ENCODE measurements at places on chromosomes 11 and 22. TPM values are rescaled to one million over a fixed set of nuclear protein-coding genes. Genes with fewer than 3 reads are reported as not detected.

The SAA1 gene
- 13.8 TPM for total RNA-seq

The TBCEL gene
- total RNA-seq: 28.6 TPM

The EI24 gene
- 63.6 TPM for total RNA-seq

The RFPL2 gene
- total RNA-seq: not detected

The MS4A12 gene
- total RNA-seq: not detected

The RFPL1 gene
- total RNA-seq: not detected

The CCT8L2 gene
- not detected for total RNA-seq

The GNB1L gene
- 6.1 TPM for total RNA-seq

- H3K4me3 ChIP-seq: no peak overlapping the region
- H3K27me3 ChIP-seq: no peaks in the 10 kb centered on the region
- peak overlapping the region; percentile 80 for H3K27ac ChIP-seq
These were observed 41.7 kb downstream of the IGF2 start for GRCh38 chr11:2097356-2097997.

DNA sequence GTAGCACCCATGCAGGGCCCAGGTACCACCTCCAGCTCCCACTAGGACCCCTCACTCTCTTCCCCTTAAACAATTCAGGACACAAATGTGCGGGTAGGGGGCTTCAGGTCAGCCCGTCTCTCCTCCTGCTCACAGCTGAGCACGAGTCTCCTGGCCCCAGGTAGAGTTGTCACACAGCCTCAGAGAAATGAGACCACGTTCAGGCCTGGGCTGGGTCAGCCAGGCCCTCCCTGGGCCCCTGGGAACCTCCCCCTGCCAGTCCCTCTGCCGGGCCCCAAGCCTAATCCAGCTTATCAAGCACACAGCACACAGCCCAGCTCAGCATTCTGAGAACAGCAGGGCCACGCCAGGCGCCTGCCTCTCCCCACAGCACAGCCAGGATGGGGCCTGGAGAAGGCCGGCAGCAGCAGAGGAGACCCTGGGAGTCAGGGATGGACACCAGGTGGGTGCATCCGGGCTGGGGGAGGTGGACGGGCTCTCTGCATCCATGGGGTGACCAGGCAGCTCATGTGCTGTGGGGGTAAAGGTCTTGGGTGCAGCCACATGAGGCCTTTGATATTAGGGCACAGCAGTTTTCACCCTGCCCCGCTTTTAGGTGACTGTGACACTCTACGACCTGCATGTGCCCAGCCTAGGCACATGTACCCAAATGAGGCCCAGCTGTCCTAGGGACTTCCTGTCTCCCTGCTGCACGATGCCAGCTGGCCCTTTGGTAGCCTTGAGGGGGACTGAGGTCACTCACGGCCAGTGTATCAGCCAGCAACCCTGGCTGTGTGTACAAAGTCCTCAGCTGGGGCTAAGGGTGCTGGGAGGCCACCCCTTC lies 87.0 kb downstream of the MORC2 start:
- no peak for DNase-seq
- no peaks in the 10 kb centered on the region for H3K36me3 ChIP-seq
- no peak overlapping the region for H3K27ac ChIP-seq
- H3K4me1 ChIP-seq: no peaks in the 10 kb centered on the region
- no peaks in the 10 kb centered on the region for H3K27me3 ChIP-seq

GRCh38 chr11:130882138-130882551 lies 34.1 kb downstream of the SNX19 start:
- no peak overlapping the region for H3K27ac ChIP-seq
- no peak overlapping the region for H3K4me3 ChIP-seq
- peaks cover 17% of the 10 kb centered on the region for H3K4me1 ChIP-seq
- no peak for DNase-seq

GRCh38 chr11:92443199-92443598 lies 218.6 kb downstream of the FAT3 start:
- no peaks in the 10 kb centered on the region for H3K4me1 ChIP-seq
- DNase-seq: no peak
- H3K4me3 ChIP-seq: no peak overlapping the region
- H3K27me3 ChIP-seq: no peaks in the 10 kb centered on the region

GRCh38 chr11:12680246-12680939 lies 6.2 kb downstream of the TEAD1 start:
- H3K4me1 ChIP-seq: peaks cover 28% of the 10 kb centered on the region
- no peaks in the 10 kb centered on the region for H3K36me3 ChIP-seq
- peak; percentile 27 for DNase-seq
- H3K27me3 ChIP-seq: no peaks in the 10 kb centered on the region
- H3K4me3 ChIP-seq: peak overlapping the region; percentile 10
- H3K27ac ChIP-seq: peak overlapping the region; percentile 40

DNA sequence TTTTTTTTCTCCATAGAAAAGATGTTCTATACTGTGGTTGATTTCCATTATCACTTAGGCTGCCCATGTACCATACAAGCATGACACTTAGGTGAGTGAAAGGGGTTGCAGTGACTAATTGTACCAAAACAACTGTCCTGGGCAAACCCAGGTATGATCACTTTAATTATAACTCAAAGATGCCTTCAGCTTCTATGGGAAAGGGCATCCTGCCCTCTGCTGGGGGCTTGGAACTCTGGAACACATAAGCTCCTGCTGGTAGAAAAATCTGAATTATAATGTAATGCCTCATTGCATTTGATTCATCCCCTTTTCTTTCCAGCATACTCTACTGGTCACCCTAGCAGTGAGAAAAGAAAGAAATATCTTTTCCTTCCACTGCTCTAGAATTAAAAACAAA lies 206.3 kb downstream of the DDX10 start:
- no peaks in the 10 kb centered on the region for H3K36me3 ChIP-seq
- DNase-seq: no peak
- H3K4me1 ChIP-seq: peaks cover 23% of the 10 kb centered on the region

DNA sequence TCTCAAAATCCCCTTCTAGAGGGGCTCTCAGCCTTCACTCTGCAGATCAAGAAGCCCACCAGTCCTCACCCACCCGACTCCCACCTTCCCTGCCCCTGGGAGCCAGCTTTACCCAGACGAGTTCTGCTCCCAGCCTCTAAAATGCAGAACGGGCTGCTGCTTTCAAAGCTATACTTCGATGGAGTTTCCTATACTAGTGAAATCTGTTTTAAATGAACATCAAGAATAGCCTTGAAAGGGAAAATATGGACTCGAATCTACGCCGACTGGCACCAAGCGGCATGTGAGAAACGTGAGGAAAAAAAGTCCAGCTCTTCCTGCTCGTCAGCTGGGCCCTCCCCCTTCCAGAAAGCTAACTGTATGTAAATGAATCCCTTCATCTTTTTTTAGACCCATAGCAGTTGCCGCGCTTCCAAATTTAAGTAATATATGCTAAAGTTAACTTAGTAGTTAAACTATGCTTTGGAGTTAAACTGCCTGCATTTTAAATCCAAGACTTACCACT lies 211.7 kb downstream of the NTM start:
- H3K27me3 ChIP-seq: no peaks in the 10 kb centered on the region
- DNase-seq: no peak
- H3K36me3 ChIP-seq: no peaks in the 10 kb centered on the region
- no peaks in the 10 kb centered on the region for H3K4me1 ChIP-seq

DNA sequence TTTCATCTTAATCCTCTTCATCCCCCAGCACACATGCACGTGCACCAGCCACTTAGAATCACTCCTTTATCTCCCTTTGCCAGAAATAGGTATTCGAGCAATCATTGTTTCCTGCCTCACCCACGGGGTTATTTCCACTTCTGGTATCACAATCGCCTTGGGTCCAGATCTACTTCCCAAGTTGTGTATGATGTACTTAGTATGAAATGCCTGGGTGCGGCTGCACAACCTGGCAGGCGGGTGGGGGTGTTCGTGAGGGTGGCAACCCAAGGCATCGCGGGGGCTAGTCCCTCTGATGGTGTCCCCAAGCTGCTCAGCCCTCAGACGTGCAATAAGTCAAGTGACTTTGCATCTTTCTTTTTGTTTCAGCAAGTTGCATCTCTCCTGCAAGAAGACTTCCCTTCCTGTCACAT lies 475.6 kb downstream of the MIAT start:
- no peaks in the 10 kb centered on the region for H3K36me3 ChIP-seq
- H3K27ac ChIP-seq: no peak overlapping the region
- H3K4me3 ChIP-seq: no peak overlapping the region
- H3K4me1 ChIP-seq: peaks cover 10% of the 10 kb centered on the region
- DNase-seq: no peak

GRCh38 chr11:117489999-117490679 lies 162.5 kb downstream of the CEP164 start:
- H3K27ac ChIP-seq: no peak overlapping the region
- DNase-seq: no peak
- no peaks in the 10 kb centered on the region for H3K4me1 ChIP-seq
- no peaks in the 10 kb centered on the region for H3K36me3 ChIP-seq
- H3K4me3 ChIP-seq: no peak overlapping the region
- no peaks in the 10 kb centered on the region for H3K27me3 ChIP-seq

DNA sequence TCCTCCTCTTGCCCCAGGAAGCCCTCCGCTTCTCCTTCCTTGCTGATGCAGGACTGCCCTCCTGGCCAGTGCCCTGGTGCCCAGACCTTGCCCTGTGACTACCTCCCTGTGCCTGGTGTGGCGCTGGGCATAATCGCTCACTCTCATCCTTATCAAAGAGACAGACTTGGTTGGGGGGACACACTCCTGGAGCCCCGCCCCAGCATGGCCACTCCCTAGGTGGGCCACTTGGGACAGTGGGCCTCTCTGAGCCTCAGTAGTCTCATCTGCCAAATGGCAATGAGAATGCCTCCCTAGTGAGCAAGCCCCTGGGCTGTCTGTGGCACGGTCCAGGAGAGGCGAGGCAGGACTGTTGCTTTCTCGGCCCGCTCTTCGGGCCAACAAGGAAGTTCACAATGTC lies 72.7 kb upstream of the TSPAN18 start:
- no peak overlapping the region for H3K4me3 ChIP-seq
- H3K27me3 ChIP-seq: no peaks in the 10 kb centered on the region
- no peaks in the 10 kb centered on the region for H3K36me3 ChIP-seq
- no peak overlapping the region for H3K27ac ChIP-seq
- H3K4me1 ChIP-seq: no peaks in the 10 kb centered on the region

GRCh38 chr11:134100171-134100570 lies 31.3 kb downstream of the JAM3 start:
- H3K36me3 ChIP-seq: no peaks in the 10 kb centered on the region
- no peaks in the 10 kb centered on the region for H3K4me1 ChIP-seq
- H3K27me3 ChIP-seq: no peaks in the 10 kb centered on the region
- DNase-seq: no peak

GRCh38 chr11:33936725-33937604 lies 45.1 kb upstream of the LMO2 start:
- H3K27me3 ChIP-seq: no peaks in the 10 kb centered on the region
- H3K4me3 ChIP-seq: no peak overlapping the region
- peaks cover 60% of the 10 kb centered on the region for H3K4me1 ChIP-seq
- peak overlapping the region; percentile 64 for H3K27ac ChIP-seq

GRCh38 chr22:17786435-17787161 lies 12.3 kb upstream of the BID start:
- H3K36me3 ChIP-seq: no peaks in the 10 kb centered on the region
- H3K27ac ChIP-seq: peak overlapping the region; percentile 61
- H3K4me1 ChIP-seq: peaks cover 25% of the 10 kb centered on the region
- no peaks in the 10 kb centered on the region for H3K27me3 ChIP-seq

DNA sequence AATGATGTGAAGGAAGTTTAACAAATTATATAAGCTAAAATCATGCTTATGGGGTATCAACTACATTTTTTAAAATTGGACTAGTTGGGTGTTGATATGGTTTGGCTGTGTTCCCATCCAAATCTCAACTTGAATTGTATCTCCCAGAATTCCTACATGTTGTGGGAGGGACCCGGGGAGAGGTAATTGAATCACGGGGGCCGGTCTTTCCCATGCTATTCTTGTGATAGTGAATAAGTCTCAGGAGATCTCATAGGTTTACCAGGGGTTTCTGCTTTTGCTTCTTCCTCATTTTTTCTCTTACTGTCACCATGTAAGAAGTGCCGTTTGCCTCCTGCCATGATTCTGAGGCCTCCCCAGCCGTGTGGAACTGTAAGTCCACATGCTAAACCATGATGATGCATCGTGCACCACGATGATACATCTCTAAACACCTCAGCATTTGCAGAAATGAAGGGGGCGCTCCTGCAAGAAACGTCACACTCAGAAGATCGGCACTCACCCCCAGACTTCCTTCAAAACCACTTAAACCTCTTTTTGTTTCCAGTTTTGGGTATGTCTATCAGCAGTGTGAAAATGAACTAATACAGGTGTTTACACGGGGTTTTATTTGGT lies 340.0 kb downstream of the SHANK2 start:
- peaks cover 9% of the 10 kb centered on the region for H3K27me3 ChIP-seq
- no peak overlapping the region for H3K27ac ChIP-seq
- no peak for DNase-seq
- H3K4me3 ChIP-seq: no peak overlapping the region
- no peaks in the 10 kb centered on the region for H3K4me1 ChIP-seq
- H3K36me3 ChIP-seq: no peaks in the 10 kb centered on the region

- H3K36me3 ChIP-seq: no peaks in the 10 kb centered on the region
- H3K4me1 ChIP-seq: no peaks in the 10 kb centered on the region
- no peak for DNase-seq
- no peaks in the 10 kb centered on the region for H3K27me3 ChIP-seq
- no peak overlapping the region for H3K4me3 ChIP-seq
These were observed 30.7 kb upstream of the USP47 start for GRCh38 chr11:11810764-11811726.

- H3K27me3 ChIP-seq: peaks cover 24% of the 10 kb centered on the region
- H3K36me3 ChIP-seq: no peaks in the 10 kb centered on the region
- H3K4me3 ChIP-seq: no peak overlapping the region
- H3K4me1 ChIP-seq: peaks cover 13% of the 10 kb centered on the region
- no peak overlapping the region for H3K27ac ChIP-seq
These were observed 2.0 kb downstream of the PNPLA5 start for GRCh38 chr22:43889860-43890253.

DNA sequence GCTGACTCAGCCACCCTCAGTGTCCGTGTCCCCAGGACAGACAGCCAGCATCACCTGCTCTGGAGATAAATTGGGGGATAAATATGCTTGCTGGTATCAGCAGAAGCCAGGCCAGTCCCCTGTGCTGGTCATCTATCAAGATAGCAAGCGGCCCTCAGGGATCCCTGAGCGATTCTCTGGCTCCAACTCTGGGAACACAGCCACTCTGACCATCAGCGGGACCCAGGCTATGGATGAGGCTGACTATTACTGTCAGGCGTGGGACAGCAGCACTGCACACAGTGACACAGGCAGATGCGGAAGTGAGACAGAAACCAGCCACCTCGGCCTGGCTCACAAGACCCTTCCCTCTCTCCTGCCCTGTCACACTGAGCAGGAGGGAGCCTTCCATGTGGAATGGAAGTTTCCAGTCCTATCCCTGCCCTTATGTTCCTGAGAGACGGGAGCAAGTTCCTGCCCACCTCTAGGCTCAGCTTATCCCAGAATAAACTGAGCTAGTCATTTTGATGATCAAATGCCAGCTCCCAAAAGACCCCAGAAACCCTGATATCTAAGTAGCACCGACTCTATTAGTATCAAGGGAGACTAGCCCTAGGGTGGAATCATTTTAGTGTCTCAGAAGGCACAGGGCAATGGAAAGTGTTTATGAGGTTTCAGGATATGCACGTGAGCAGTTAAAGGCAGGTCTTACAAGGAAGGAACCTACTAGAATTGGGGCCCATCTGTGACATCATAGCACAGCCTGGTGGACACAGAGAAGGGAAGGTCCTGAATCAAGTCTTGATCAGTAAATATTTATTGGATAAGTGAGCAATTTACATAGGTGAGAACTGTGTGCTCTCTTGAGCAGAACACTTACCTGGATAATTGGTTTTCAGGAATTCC lies 6.3 kb upstream of the IGLL5 start:
- no peaks in the 10 kb centered on the region for H3K36me3 ChIP-seq
- H3K27me3 ChIP-seq: no peaks in the 10 kb centered on the region
- DNase-seq: no peak
- H3K27ac ChIP-seq: no peak overlapping the region
